ENCODE measurements at places on chromosomes 1 and 21. TPM values are rescaled to one million over a fixed set of nuclear protein-coding genes. Genes with fewer than 3 reads are reported as not detected.

PGBD2 gene
- total RNA-seq = 3.1 TPM

GRCh38 chr1:57106296-57106695, 140.5 kb upstream of the C8B start:
- no peaks in the 10 kb centered on the region for H3K4me1 ChIP-seq
- H3K4me3 ChIP-seq = no peak overlapping the region
- H3K27me3 ChIP-seq = no peaks in the 10 kb centered on the region
- H3K36me3 ChIP-seq = no peaks in the 10 kb centered on the region

DNA sequence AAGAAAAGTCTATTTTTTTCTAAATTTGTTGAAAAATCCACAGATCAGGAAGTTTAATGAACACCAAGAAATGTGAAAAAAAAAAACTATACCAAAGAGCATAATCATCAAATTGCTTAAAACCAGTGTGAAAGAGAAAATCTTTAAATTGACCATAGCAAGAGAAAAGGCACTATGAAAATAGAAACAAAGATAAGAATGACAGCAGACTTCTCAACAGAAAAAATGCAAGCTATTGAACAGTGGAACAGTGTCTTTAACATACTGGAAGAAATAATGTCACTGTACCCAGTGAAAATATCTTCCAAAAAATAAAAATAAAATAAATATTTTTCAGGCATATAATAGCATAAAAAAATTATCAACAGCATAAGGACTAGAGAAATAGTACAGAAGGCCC, 243.0 kb upstream of the GJB5 start:
- H3K4me1 ChIP-seq = no peaks in the 10 kb centered on the region
- H3K27ac ChIP-seq = no peak overlapping the region
- DNase-seq = no peak
- H3K27me3 ChIP-seq = no peaks in the 10 kb centered on the region

GRCh38 chr1:17348593-17349234, 23.3 kb upstream of the PADI6 start:
- H3K4me1 ChIP-seq = no peaks in the 10 kb centered on the region
- H3K27me3 ChIP-seq = peaks cover 54% of the 10 kb centered on the region
- no peak overlapping the region for H3K27ac ChIP-seq
- no peaks in the 10 kb centered on the region for H3K36me3 ChIP-seq

GRCh38 chr1:89794406-89794805, 26.4 kb upstream of the LRRC8D start:
- no peaks in the 10 kb centered on the region for H3K4me1 ChIP-seq
- no peaks in the 10 kb centered on the region for H3K27me3 ChIP-seq
- no peak overlapping the region for H3K4me3 ChIP-seq
- no peaks in the 10 kb centered on the region for H3K36me3 ChIP-seq
- no peak for DNase-seq

- H3K27ac ChIP-seq = no peak overlapping the region
- H3K27me3 ChIP-seq = no peaks in the 10 kb centered on the region
- DNase-seq = no peak
- H3K4me3 ChIP-seq = no peak overlapping the region
- no peaks in the 10 kb centered on the region for H3K4me1 ChIP-seq
Measured at GRCh38 chr1:11388617-11389016, 90.3 kb upstream of the DISP3 start.

DNA sequence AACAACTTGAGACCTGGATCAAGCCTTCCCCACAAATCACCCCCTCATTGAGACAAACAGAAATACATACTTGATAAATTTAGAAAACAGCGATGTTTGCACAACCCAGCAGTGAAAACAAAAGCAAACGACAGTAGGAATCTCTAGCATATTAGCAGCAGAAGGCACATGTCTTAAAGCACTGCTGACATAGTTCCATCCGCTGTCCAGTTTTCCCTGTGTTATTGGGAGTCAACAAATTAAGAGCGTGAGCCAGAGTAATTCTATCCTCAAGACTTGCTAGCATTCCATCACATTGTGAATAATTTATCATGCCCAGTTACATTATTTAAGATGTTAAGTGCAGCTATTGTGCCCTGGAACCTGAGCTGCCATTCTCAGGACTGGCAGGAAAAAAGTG, 55.3 kb downstream of the IGSF5 start:
- no peaks in the 10 kb centered on the region for H3K36me3 ChIP-seq
- no peak overlapping the region for H3K4me3 ChIP-seq
- no peaks in the 10 kb centered on the region for H3K27me3 ChIP-seq
- H3K4me1 ChIP-seq = no peaks in the 10 kb centered on the region
- H3K27ac ChIP-seq = no peak overlapping the region
- DNase-seq = no peak

GRCh38 chr1:218346391-218347204, 1.5 kb downstream of the TGFB2 start:
- H3K4me1 ChIP-seq = peaks cover 51% of the 10 kb centered on the region
- H3K27ac ChIP-seq = peak overlapping the region; percentile 83
- no peak for DNase-seq
- no peaks in the 10 kb centered on the region for H3K36me3 ChIP-seq
- peak overlapping the region; percentile 76 for H3K4me3 ChIP-seq

Measured in esophagus muscularis mucosa (tissue), 4 donors.